ENCODE measurements at places on chromosomes 11 and 22.
A peak's percentile ranks its signal among the peaks of the same experiment; 100 is the strongest.

DNA sequence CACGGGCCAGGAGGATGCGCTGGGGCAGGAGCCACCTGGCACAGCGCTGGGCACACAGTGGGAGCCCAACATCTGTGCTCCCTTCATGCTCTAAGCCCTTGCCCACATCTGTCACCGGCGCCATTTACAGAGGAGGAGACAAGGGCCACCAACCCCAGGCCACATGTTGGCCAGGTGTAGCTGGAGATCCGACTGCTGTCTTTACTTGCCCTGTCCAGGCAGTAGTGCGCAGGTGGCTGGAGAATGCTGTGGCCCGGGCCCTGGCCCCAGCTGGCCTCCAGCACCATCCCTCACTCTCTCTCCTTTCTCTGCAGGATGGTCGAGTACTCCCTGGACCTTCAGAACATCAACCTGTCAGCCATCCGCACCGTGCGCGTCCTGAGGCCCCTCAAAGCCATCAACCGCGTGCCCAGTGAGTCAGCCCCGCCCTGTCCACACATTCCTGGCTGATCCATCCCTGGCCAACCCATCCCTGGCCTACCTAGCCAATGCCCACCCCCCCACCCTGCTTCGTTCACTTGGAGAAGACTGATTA, 48.5 kb downstream of the CACNA1I start:
- no peak for DNase-seq

DNA sequence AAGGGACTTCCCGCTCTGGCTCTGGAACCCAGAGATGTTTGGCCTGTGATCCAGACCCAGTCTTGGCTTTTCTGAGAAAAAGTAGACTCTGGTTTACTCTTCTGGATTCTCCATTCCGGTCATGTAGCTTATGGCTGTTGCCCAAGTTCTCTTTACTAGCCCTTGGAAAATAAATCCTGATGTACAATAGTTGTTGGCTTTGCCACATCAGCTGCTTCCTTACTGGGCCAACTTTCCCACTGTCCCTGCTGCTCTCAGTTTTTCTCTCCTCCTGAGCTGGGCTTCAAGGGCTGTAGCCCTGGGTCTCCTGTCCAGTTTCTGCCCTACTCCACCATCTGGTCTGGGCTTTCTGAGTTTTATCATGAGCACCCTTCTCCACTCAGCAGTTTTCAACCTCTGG, 12.5 kb downstream of the PATZ1 start:
- DNase-seq = no peak

DNA sequence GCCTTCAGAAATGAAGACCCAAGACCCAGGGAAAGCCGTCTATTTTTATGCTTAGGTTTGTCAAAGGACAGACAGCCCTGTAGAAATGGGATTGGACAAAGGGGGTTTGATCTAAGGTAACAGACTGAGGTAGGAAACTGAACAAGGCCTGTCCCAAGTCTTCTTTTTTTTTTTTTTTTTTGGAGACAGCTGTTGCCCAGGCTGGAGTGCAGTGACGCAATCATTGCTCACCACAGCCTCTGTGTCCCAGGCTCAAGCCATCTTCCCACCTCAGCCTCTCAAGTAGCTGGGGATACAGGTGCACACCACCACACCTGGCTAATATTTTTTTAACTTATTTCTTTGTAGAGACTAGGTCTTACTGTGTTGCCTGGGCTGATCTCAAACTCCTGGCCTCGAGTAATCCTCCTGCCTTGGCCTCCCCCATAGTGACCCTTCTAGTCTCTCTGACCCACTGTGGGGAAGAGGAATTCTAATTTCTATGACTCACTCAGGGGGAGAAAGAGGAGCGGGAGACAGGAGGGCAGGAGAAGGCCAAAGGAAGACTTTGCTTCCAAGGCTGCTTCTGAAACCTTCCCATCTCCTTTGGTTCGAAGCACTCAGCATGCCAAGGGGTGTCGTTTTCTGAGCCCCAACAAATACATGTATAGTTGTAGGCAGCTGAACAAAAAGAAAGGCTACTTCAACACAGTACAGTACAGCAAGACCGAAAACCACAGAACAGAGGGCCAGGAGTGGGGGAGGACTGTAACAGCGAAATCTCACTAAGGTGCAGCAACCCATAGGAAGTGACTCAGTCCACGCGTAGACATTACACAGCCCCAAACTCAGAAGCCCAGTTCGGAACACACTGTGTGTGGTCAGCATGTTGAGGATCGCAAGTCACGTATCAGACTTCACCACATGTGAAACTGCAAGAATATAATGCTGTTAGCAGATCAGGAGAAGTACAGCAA, 872 bp downstream of the TMA7B start:
- DNase-seq = no peak

GRCh38 chr11:68315171-68315920, 3.0 kb downstream of the LRP5 start:
- no peak for DNase-seq

GRCh38 chr22:23518376-23519187, 61.5 kb downstream of the IGLL1 start:
- no peak for DNase-seq

DNA sequence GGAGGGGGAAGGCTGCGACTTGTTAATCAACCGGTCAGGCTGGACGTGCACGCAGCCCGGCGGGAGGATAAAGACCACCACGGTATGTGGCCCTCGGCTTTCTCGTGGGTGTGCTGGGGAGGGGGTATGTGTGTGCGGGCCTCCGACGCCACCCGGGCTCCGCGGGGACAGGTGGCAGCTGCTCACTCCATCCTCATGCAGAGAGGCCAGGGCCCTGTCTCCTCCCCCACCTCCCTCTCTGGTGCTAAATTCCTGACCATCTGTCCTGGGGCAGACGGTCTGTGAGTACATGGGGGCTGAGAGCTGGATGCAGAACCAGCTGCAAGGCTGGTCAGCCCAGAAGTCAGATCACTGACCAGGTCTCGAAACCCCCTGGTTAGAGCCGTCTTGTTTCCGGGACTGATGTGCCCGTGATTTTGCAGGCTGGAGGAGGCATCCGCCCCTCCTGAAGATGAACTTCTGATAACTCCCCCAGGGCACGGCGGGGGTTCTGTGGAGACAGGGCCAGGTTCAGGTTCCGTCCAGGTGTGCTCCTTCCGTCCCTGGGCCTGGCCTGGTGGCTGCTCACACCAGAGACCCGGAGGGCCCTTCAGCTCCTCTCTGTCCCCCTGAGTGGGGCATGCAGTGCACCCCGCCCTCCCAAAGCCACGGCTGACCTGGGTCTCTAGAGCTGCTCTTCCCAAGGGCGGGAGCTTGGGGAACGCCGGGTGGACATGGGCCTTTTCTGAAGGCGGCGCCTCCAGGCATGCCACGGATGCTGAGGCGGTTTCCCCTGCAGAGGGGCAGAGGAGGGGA, 1119.7 kb downstream of the BRD1 start:
- DNase-seq = no peak

- no peak for DNase-seq
Measured at GRCh38 chr11:30991376-30991775, 378.2 kb downstream of the DCDC1 start.

DNA sequence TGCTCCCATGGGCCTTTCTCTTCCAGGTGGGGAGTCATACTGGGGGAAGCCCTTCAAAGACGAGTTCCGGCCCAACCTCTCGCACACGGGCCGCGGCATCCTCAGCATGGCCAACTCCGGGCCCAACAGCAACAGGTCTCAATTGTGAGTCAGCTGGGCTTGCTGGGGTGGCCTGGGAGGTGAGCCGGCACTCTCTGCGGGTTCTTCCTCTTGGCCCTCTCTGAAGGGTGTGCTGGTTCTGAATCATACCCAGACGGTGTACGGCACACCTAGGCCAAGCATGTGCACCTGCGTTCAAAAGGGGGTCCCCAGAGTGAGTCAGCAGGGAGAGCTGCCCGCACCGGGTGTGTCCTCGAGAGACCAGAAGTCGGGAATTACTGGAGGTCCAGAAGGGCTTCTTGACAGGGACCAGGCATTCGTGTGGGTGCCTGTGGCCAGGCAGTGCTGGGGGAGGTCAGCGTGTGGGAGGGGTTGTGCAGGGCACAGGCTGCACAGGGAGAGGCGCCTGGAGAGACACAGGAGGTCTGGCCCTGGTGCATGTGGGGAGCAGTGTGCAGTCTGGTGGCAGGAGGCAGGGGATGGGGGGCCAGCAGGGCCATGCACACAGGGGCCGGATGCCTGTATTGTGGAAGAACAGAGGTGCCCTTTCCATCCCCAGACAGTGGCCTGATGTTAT, 23.0 kb downstream of the PPIL2 start:
- no peak for DNase-seq

- peak; percentile 87 for DNase-seq
Measured at GRCh38 chr11:35404388-35404775, 15.0 kb downstream of the SLC1A2 start.

- DNase-seq = no peak
Measured at GRCh38 chr11:106425819-106426218, 348.4 kb downstream of the AASDHPPT start.

DNA sequence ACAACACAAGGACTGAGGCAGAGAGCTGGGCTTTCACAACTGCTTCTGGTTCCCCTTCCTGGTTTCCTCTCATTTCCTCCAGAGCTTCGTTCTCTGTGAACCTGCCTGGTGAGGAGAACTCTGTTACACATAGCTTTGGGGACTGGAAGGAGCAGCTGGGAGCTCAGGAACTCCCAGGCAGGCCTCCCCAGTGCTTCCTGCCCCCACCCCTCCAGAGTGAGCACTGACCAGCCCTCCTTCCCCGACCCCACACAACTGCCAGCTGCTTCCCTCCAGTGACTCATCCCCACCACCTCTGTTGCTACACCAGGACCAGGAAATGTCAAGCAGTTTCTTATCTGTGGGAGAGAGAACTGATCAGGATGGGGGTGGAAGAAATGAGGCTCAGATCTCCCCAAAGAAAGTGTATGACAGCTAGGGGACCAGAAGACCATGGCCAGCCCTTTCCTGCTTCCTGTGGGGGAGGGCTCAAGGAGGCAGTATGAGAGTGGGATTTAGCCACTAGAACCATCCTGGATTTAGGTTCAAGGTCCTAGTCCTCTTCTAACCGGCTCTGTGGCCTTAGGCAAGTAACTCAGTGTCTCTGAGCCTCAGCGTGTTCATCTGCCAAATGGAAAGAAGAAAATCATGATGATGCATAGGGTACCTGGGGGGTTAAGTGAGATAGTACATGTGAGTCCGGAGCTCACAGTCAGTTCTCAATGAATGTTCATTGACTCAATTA, 4.5 kb upstream of the TP53I11 start:
- DNase-seq = no peak

GRCh38 chr11:1460986-1461825, 25.4 kb downstream of the MOB2 start:
- no peak for DNase-seq

GRCh38 chr11:70482529-70482917, 84.2 kb downstream of the CTTN start:
- no peak for DNase-seq

DNA sequence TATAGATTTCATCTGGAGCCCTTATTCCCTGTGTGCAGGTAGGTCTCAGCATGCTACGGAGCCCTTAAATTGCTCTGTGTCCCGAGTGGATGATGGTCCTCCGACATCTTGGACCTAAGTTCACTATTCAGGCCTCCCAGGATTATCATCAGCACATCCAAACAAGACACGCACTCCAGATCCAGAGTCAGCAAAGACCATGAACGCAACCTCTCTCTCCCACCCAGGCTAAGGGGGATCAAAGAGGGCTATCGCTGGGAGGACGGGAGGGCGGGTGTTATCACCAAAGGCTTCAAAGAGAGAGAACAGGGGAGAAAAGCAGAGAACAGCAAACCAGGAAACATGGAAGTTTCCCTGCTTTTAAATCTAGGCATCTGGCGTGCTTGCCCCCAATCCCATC, 659.4 kb downstream of the TBC1D22A start:
- DNase-seq = no peak

GRCh38 chr11:110691926-110692325, 20.3 kb downstream of the ARHGAP20 start:
- DNase-seq = no peak

DNA sequence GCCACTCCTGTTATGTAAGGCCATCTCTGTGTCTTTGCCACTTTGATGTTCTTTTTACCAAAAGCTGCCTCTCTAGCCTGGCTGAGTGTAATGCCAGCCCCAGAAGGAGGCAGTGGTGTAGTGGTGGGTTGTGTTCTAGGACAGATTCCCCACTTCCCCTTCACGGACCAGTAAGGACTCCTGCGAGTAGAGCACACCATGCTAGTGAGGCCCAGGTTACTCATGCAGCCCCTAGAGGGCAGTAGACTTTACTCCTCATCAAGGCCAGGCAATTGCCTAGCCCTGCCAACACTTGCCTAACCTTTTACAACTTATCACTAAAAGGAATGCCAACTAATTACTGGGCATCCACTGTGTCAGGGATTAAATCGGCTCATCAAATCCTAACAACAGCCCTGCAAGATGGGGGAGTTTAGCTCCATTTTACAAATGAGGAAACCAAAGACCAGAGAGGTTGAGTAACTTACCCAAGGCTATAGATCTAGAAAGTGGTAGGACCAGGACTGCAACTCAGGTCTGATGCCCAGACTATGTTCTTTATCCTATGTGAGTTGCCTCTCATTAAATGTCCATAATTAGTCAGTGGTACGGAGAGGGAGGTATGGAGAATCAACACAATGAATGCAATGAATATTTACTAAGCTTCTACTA, 75.3 kb downstream of the APIP start:
- DNase-seq = peak; percentile 78

- DNase-seq = no peak
Measured at GRCh38 chr11:86151174-86152005, 82.5 kb upstream of the PICALM start.

GRCh38 chr11:131767421-131767820, 397.0 kb downstream of the NTM start:
- no peak for DNase-seq

All from GM23338 (cell line).